ENCODE measurements at places on chromosomes 5 and 9. TPM values are rescaled to one million over a fixed set of nuclear protein-coding genes. Genes with fewer than 3 reads are reported as not detected.

- DNase-seq: no peak
Measured at GRCh38 chr9:124514874-124515273, 7.7 kb upstream of the NR5A1 start.

- DNase-seq: no peak
Measured at GRCh38 chr5:133708331-133708850, 96.0 kb upstream of the FSTL4 start.

GRCh38 chr5:65171645-65172044, 310.1 kb downstream of the ADAMTS6 start:
- no peak for DNase-seq

DNA sequence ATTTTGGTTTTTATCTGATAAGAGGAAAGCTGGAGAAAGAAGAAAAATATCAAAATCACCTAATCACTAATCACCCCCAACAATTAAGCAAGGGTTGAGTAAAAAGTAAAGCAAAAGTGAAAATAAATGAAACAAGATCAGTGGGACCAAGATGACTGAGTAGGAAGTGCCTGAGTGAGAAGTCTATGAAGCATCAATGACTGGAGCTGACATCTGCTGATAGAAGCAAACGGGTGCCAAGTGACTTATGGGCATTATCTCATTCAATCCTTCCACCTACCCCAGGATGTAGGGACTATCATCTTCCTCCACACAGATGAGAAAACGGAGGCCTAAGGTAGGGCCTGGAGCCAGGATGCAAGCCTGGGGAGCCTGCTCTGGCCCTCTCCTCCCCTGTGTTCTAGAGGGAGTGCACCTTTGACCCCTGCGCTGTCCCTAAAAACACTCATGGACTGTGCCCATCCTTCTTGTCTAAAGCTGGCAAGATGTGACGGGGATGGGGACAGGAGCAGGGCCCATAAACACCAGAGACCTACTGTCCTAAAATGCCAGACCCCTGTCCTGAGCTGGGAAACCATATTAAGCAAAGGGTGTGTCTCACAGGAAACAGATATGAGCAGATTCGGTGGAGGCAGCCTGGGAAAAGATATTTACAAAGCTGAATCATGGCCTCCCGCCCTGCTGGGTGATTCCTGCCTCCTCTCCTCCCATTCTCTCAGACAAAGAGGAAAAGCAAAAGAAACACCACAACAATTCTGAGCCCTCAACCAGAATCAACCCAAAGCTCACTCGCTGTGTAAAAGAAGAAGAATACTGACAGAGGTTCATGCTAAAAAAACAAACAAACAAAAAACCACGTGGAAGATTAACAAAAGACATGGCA, 116.0 kb downstream of the AUH start:
- DNase-seq: no peak

The TAF11L5 gene
- not detected for polyA plus RNA-seq

DNA sequence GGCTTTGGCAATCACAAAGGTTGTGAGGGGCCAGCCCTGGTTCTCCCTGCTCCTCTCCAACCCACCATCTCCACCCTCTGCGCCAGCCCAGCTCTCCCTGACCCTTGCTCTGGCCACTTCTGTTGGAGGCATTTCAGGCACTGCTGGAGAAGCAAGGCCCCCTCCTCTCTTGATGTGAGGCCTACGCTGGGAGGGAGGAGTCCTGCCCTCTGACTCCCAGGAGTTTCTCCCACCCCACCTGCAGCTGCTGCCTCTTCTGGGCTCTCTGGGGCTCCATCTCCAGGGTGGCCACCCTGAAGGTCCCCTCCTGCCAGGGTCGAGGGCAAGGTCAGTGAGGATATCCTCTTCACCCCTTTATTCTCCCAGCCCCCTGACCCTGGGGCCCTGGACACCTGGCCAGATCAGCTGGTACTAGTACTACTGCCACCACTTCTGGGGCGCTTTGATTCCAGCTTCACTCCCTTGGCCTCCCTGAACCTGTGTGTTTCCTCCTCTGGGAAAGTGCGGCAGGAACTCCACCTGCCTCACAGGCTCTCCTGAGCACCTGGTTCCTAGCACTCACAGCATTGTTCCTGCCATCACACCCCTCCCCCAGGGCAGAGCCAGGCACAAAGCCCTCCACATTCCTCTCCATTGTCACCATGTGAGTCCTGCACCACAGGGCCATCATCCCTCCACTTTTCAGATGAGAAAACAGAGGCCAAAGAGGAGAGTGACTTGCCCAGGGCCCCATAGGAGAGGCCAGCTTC, 23.8 kb upstream of the TDRD7 start:
- no peak for DNase-seq

DNA sequence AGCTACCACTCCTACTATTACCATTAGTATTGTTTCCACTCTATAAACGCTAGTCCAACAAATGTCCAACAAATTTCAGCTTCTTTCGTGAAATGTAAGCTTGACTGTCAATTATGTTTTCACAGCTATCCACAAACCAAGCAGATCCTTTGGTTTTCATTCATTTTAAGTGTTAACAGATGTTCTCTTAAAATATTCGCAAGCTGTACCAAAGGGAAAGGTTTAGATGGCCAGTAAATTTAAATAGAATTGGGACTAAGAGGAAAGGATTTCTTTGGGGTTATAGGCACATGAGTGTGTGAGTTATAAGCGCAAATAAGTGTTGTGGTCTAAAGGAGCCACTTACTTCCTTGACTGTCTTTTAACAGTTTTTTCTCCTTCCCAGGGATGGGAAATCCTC, 136.8 kb upstream of the ADRA1B start:
- DNase-seq: no peak

- no peak for DNase-seq
Measured at GRCh38 chr9:36974731-36975130, 59.3 kb downstream of the PAX5 start.

The MAPKAP1 gene
- 74.5 TPM for polyA plus RNA-seq

The WNT8A gene
- polyA plus RNA-seq: 0.15 TPM

The SPACA9 gene
- polyA plus RNA-seq: 7.8 TPM

- DNase-seq: no peak
Measured at GRCh38 chr5:59749782-59750520, 143.6 kb downstream of the PDE4D start.

DNA sequence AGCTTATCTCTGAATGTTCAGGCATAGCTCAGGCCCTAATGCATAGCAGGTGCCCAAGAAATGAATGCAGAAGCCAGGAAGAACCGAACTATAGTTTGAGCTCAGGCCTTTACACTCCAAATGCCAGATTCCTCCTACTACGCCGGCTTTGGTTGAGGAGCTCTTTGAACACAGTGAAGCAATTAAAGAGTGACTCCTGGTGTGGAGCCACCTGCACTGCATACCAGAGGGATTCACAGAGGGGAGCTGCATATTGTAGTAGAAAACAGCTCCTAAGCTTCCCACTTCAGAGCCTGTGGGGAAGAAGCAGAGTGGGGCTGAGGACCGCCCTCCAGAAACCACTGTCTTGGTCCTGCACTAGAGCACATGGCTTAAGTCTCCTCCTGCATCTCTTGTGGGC, 14.5 kb upstream of the KCNMB1 start:
- DNase-seq: no peak

DNA sequence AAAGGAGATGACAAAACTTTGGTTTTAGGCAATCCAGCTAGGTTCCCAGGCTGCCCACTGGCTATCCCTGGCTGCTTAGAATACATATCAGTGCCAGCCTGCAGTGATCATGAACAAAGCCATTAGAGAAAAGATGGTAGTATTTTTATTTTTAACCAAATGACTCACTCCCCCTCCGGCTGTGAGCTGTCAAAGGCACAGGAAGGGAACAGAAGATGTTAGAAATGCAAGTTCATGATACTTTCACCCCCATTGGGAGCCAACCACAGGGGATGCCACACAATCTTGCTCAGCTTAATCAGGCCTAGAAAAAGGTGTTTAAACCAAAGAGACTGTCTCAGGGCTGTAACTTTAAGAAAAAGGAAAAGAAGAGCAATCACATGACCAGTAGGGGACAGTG, 70.3 kb upstream of the ASTN2 start:
- DNase-seq: no peak

The LSM11 gene
- polyA plus RNA-seq: 9.7 TPM

- DNase-seq: no peak
Measured at GRCh38 chr9:133995012-133995896, 3.1 kb upstream of the VAV2 start.

The ECSCR gene
- polyA plus RNA-seq: 21.9 TPM

GRCh38 chr5:862367-863243, 11.8 kb upstream of the ZDHHC11 start:
- peak; percentile 29 for DNase-seq

The LYRM7 gene
- 17.4 TPM for polyA plus RNA-seq

DNA sequence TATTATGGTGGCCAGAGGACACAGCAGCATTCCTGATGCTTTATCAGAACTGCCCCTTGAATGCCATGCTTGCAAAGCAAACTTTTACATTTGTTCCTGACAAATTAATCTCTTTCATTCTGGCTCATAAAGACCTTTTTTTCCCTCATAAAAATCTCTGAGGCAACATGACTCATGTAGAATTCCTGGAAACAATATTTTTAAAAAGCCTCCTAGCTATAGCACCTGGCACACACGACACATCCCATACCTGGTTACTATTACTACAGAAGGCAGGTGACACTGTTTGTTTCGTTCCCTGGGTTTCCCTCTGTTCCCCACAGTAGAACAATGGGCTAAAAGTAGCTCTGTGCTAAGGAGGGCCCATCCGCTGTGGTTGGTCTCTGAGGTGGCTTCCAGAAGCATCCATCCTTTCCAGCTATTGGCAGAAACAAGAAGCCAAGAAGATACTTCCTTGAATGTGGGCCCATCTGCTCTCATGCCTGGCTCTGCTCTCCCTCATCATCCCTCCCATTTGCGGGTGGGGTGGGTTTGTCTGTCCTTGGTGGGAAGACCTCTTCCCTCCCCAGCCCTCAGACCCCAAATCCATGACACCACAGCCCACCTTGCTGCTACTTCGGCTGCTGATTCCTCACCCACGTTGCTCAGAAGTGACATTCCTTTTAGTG, 59.1 kb downstream of the GALNT12 start:
- no peak for DNase-seq

DNA sequence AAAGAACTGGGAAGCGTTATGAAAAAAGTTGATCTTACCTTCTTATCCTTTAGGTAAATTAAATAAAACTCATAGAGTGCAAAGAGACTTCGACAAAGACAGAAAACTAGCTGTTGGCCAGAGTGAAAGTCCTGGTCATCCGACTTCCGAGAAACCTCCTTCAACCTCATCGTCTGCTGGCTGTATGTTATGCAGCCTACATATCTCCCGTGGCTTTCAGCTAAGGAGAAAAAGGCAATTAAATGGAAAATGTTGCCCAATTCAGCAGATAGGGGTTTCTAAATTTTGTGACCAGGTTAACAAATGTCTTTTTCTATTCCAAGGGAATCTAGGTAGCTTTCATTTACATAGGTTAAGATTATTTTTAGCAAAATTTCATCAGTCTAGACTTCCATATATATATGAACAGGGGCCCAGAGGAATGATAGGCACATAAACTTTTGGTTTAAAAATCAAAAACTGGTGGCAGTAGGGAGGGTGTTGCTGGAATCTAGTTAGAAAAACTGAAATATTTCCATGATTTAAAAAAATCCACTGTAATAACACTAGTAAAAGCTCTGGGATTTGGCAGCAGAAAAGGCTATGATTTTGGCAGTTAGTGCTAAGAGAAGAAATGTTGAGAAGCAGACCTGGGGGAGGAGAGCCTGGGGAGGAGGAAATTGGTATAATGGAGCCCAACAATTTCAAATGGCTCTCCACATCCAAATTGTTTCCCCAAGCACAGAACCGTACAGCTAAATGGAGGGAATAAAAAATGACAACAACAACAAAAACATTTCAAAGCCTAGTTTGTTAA, 32.1 kb downstream of the RAI14 start:
- no peak for DNase-seq

GRCh38 chr9:13715430-13715829, 435.9 kb upstream of the MPDZ start:
- no peak for DNase-seq

The AMBP gene
- 1.9 TPM for polyA plus RNA-seq

GRCh38 chr9:109716631-109717030, 63.4 kb upstream of the PALM2AKAP2 start:
- no peak for DNase-seq

DNA sequence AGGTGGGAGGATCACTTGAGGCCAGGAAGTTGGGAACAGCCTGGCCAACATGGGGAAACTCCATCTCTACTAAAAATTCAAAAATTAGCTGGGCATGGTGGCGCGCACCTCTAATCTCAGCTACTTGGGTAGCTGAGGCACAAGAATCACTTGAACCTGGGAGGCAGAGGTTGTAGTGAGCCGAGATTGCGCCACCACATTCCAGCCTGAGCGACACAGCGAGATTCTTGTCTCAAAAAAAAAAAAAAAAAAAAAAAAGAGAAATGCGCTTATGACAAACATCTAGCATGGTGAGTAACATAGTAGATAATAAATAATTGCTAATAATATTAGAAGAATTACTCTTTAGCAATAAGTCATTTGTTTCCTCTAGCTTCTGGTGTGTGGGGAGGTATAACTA, 25.9 kb downstream of the RUSC2 start:
- DNase-seq: no peak

The ALG2 gene
- polyA plus RNA-seq: 46.1 TPM

GRCh38 chr5:175542232-175542965, 64.0 kb downstream of the SFXN1 start:
- no peak for DNase-seq

DNA sequence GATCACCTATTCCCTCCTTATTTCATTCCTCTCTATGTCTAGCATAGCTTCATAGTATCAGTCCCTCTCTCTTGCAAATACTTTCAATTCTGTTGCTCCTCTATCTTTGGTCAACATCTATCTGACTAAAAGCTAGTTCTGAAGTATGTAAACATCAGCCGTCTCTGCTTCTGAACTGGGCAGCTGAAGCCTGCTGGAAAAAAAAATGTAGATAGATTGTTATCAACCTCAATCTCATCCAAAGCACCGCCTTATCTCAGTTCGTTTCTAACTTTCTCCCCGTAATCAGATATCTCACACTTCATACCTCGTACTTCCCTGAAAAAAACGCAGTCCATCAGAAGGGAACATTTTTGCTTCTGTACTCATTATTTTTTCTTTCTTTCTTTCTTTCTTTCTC, 4.5 kb upstream of the SEMA6A start:
- DNase-seq: no peak

The LCN2 gene
- 0.75 TPM for polyA plus RNA-seq

GRCh38 chr5:38008198-38008597, 168.4 kb upstream of the GDNF start:
- no peak for DNase-seq

GRCh38 chr9:110125207-110125751, 82.7 kb downstream of the C9orf152 start:
- peak; percentile 83 for DNase-seq

The SYK gene
- 26.2 TPM for polyA plus RNA-seq
